CD4-positive, alpha-beta T cell treated with Interleukin-17A for 1 hour (primary cell): ENCODE measurements at places on chromosomes 7 and 10.

GRCh38 chr10:17784688-17785087 is 24.5 kb upstream of the MRC1 start:
- no peak for DNase-seq

GRCh38 chr10:132236161-132236560 is 49.4 kb downstream of the DPYSL4 start:
- DNase-seq: no peak

DNA sequence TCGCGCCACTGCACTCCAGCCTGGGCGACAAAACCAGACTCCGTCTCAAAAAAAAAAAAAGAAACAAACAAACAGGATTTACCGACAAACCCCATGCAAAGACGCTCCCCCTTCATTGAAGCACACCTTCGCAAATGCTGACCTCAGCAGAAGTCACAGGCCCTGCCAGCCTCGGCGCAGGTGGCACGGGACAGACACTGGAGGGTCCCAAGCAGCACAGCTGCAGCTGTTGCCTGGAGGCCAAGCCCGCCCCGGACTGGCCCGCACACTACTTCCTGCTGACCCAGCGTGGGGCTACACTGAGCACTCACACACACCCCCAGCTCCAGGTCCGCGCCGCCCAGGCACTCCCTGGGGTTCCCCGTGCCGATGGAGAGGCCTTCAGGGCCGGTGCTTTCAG is 31.2 kb downstream of the SNX8 start:
- no peak for DNase-seq

GRCh38 chr10:74328388-74328787 is 177.4 kb downstream of the ADK start:
- peak; percentile 3 for DNase-seq

DNA sequence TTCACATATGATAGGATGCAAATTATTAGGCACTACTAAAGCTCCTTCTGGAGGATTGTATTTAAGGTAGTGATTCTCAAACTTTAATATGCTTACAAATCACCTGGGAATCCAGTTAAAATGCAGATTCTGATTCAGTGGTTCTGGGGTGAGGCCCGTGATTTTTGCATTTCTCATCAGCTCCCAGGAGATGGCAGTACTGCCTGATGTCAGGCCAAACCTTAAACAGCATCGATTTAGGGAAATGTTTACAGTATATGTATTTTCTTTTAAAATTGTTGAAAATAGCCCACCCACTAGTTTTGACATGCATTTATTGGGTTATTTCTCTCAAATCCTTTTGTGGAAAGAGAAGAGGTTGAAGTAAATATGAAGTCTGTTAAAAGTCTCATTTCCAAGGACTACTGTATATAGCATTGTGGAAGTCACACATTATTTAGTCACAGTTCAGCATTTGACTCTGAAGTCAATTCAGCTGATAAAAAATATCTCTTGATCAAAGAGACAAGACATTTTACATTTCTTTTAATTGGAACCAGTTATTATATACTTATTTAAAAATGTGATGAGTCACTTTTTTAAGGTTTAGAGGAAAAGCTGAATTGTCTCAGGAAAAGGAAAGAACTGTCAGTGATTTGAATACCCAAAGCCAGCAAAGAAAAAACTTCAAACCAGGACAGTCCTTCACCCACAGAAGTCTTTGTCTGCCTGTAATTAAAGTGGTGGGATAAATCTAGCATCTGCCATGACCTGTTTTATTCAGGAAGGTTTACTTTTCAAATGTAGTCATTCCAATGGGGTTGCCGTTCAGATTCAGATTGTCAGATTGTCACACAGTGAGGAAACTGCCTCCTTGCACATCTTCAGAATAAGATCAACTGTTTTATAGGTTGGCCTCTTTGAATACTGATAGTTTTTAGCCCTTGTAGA is 21.1 kb upstream of the HBP1 start:
- peak; percentile 57 for DNase-seq

DNA sequence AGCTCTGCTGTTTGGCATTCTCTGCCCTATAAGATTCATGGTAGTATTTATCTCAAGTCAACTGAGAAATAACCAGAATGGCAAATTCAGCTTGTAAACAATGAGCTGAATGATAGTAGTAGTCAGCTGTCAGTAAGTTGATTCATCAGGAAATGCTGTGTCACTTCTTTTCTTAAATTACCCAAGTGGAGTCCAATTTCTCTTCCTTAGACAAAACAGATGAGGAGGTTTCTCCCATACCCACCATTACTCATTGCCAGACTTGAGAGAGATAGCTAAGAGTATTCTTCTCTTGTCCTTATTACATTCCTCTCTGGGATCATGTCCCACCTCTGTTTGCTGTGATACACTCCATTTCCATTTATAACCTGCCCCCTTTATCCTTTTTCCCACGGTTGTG is 159.8 kb upstream of the STEAP1 start:
- no peak for DNase-seq
